ENCODE measurements at places on chromosomes 6 and 20. TPM values are rescaled to one million over a fixed set of nuclear protein-coding genes. Genes with fewer than 3 reads are reported as not detected.

Gene ADGB
- total RNA-seq: not detected

GRCh38 chr6:123804014-123804786 lies 535 bp downstream of the NKAIN2 start:
- peaks cover 3% of the 10 kb centered on the region for H3K4me1 ChIP-seq
- DNase-seq: no peak
- H3K27me3 ChIP-seq: peaks cover 11% of the 10 kb centered on the region
- no peaks in the 10 kb centered on the region for H3K36me3 ChIP-seq
- no peak overlapping the region for H3K4me3 ChIP-seq

- H3K27ac ChIP-seq: no peak overlapping the region
- H3K4me3 ChIP-seq: no peak overlapping the region
- no peaks in the 10 kb centered on the region for H3K36me3 ChIP-seq
- no peak for DNase-seq
- peaks cover 2% of the 10 kb centered on the region for H3K27me3 ChIP-seq
- H3K4me1 ChIP-seq: no peaks in the 10 kb centered on the region
These were observed 6.9 kb downstream of the SNAP25 start for GRCh38 chr20:10225439-10226060.

DNA sequence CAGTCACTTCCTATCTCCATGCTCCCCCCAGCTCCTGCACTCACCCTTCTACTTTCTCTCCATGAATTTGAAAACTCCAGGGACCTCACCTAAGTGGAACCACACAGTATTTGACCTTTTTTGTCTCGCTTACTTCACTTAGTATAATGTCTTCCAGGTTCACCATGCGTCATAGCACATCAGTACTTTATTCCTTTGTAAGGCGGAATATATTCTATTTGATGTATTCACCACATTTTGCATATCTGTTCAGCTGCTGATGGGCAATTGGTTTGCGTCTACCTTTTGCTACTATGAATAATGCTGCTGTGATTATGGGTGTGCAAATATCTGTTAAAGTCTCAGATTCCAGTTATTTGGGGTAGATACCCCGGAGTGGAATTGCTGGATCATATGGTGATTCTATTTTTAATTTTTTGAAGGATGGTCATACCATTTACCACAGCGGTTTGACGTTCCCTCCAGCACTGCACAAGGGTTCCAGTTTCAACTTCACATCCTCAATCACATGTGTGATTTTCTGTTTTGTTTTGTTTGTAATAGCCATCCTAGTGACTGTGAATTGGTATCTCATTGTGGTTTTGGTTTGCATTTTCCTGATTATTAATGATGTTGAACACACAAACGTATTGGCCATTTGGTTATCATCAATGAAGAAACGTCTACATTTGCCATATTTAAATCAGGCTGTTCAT lies 20.3 kb upstream of the SYNDIG1 start:
- no peaks in the 10 kb centered on the region for H3K4me1 ChIP-seq
- DNase-seq: no peak
- no peaks in the 10 kb centered on the region for H3K27me3 ChIP-seq
- no peaks in the 10 kb centered on the region for H3K36me3 ChIP-seq
- no peak overlapping the region for H3K4me3 ChIP-seq

Gene GPX5
- total RNA-seq: not detected

- peaks cover 40% of the 10 kb centered on the region for H3K4me1 ChIP-seq
- no peak for DNase-seq
- peaks cover 2% of the 10 kb centered on the region for H3K36me3 ChIP-seq
- peak overlapping the region; percentile 45 for H3K27ac ChIP-seq
- peak overlapping the region; percentile 51 for H3K4me3 ChIP-seq
- H3K27me3 ChIP-seq: no peaks in the 10 kb centered on the region
These were observed 45.1 kb upstream of the NEDD9 start for GRCh38 chr6:11277275-11278206.

Gene NOL7
- 50.2 TPM for total RNA-seq

DNA sequence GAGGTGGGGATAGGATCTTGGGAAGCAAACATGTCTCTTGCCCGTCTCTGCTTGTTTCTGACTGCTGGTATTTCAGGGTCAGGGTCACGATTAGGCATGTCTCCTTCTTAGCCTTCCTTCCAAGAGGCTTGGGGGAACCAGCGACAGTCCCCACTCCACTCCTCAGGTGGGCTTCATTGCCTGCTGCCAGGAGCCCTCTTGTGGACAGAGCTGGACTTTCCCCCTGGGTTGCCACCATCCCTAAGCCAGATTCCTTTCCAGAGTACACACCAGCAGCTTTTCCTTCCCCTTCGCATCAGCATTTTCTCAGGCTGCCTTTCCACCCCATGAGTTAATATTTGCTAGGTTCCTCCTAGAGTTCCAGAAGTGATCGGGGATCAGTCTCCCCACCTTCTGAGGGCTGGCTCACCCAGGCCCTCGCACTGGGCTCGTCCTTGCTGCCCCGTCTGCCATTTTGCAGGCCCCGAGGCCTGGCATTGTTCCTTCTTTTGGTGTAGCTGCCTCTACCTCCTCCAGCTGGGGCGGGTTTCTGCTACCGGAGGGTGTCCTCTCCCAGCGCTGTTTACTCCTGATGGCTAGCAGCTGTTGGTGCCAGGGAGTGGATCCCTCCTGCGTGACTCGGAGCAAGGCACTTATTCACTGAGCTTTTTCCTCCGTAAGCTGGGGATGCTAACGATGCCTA lies 8.8 kb upstream of the C20orf144 start:
- peaks cover 5% of the 10 kb centered on the region for H3K4me1 ChIP-seq
- H3K27me3 ChIP-seq: no peaks in the 10 kb centered on the region
- no peaks in the 10 kb centered on the region for H3K36me3 ChIP-seq

Gene C6orf89
- total RNA-seq: 33.8 TPM

GRCh38 chr20:25129908-25130307 lies 48.0 kb upstream of the VSX1 start:
- H3K27me3 ChIP-seq: peaks cover 5% of the 10 kb centered on the region
- H3K4me3 ChIP-seq: no peak overlapping the region
- H3K27ac ChIP-seq: no peak overlapping the region
- no peaks in the 10 kb centered on the region for H3K4me1 ChIP-seq
- no peaks in the 10 kb centered on the region for H3K36me3 ChIP-seq

DNA sequence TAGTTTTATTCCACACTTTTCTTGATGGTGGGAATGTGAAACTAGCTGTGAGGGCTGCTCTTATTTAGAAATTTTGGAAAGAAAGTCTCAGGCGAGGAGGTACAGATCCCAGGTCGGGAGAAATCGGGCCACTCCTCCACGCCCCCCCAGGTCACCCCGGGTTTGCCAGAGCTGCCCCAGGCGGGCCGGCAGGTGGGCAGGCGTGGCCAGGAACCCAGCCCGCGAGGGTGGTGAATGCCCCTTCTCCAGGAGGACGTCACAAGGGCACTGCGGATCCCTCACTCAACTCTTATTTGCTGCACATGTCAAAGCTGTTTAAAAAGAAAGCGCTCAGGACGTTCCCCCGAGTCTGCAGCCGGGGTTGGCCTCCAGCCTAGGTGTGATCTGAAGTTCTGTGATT lies 60.5 kb upstream of the SLCO4A1 start:
- no peak overlapping the region for H3K27ac ChIP-seq
- H3K4me1 ChIP-seq: no peaks in the 10 kb centered on the region
- peaks cover 2% of the 10 kb centered on the region for H3K27me3 ChIP-seq
- no peak overlapping the region for H3K4me3 ChIP-seq
- DNase-seq: no peak

DNA sequence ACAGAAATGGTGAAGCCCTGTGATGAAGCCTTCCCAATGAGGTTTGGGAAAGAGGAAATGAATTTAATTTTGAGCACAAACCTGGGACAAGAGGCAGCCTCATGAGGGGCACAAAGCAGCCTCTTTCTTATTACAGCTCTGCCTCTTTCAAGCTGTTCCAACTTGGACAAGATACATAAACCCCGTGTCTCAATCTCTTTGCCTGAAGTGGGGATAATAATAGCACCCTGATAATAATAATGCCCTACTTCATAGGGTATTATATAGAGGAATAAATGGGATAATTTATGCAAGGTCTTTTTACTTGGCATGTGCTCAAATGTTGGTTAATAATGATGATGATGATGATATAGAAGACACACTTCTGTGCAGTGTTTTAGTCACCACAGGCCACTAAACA lies 91.1 kb upstream of the PLN start:
- no peak overlapping the region for H3K27ac ChIP-seq
- no peaks in the 10 kb centered on the region for H3K4me1 ChIP-seq
- DNase-seq: no peak

GRCh38 chr20:45857882-45858216 lies 435 bp downstream of the ZSWIM3 start:
- H3K27me3 ChIP-seq: no peaks in the 10 kb centered on the region
- peak; percentile 76 for DNase-seq
- H3K27ac ChIP-seq: peak overlapping the region; percentile 91
- H3K36me3 ChIP-seq: peaks cover 11% of the 10 kb centered on the region
- peaks cover 39% of the 10 kb centered on the region for H3K4me1 ChIP-seq
- H3K4me3 ChIP-seq: peak overlapping the region; percentile 83

Gene BMP6
- total RNA-seq: 1.2 TPM

GRCh38 chr20:63686492-63687321 lies 9.7 kb upstream of the TNFRSF6B start:
- H3K27me3 ChIP-seq: no peaks in the 10 kb centered on the region
- no peaks in the 10 kb centered on the region for H3K36me3 ChIP-seq
- no peak overlapping the region for H3K27ac ChIP-seq
- peaks cover 10% of the 10 kb centered on the region for H3K4me1 ChIP-seq

GRCh38 chr20:62577490-62577836 lies 64.8 kb upstream of the SLCO4A1 start:
- no peak for DNase-seq
- H3K4me3 ChIP-seq: no peak overlapping the region
- H3K27ac ChIP-seq: no peak overlapping the region
- H3K36me3 ChIP-seq: no peaks in the 10 kb centered on the region
- H3K4me1 ChIP-seq: no peaks in the 10 kb centered on the region

GRCh38 chr6:135897087-135897486 lies 45.6 kb downstream of the PDE7B start:
- no peaks in the 10 kb centered on the region for H3K27me3 ChIP-seq
- H3K4me1 ChIP-seq: no peaks in the 10 kb centered on the region
- H3K27ac ChIP-seq: no peak overlapping the region
- no peak overlapping the region for H3K4me3 ChIP-seq
- no peak for DNase-seq
- no peaks in the 10 kb centered on the region for H3K36me3 ChIP-seq

GRCh38 chr6:106187424-106187982 lies 101.4 kb downstream of the PRDM1 start:
- peaks cover 51% of the 10 kb centered on the region for H3K4me1 ChIP-seq
- peak overlapping the region; percentile 39 for H3K4me3 ChIP-seq
- no peak for DNase-seq
- H3K27ac ChIP-seq: peak overlapping the region; percentile 34

Measured in CD4-positive, CD25-positive, alpha-beta regulatory T cell (primary cell).